Effector CD8-positive, alpha-beta T cell (primary cell): ENCODE measurements at places on chromosomes 16 and 17.

GRCh38 chr17:48333034-48333530, 96.9 kb downstream of the SKAP1 start:
- DNase-seq: no peak

DNA sequence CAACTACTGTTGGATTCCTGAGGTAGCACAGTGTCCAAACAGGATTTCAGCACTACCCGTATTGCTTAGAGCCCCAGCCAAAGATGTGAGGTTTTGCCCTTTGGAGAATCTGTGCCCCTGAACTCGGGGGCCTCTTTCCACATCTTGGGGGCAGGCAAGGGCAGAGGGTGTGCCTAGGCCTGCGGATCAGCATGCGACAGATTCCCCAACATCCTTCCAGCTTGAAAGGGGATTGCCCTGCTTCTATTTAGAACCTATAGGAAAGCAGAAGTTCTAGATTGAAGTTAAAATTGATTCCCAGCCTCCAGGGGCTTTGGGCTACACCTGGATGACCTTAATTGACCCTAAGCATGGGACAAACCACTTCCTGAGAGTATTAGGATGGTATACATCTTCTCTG, 19.6 kb downstream of the NOD2 start:
- DNase-seq: no peak

DNA sequence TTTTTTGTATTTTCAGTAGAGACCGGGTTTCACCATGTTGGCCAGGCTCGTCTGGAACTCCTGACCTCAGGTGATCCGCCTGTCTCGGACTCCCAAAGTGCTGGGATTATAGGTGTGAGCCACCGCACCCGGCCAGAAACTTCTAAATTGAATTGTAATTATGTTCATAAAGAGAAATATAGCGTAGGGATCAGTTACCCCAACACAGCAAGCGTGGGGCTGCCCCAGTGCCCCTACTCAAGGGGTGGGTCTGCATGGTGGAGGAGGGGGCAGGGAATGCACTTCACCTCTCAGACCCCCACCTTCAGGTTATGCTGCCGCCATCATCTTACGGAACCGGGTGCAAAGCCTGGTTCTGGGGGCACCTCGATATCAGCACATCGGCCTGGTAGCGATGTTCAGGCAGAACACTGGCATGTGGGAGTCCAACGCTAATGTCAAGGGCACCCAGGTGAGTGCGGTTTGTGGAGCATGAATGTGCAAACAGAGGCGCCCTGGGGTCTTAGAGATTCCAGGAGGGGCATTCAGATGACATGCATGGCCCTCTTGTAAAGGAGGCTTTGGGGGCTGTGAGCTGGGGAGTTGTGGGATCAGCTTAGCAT, 18.0 kb downstream of the ITGAM start:
- no peak for DNase-seq

DNA sequence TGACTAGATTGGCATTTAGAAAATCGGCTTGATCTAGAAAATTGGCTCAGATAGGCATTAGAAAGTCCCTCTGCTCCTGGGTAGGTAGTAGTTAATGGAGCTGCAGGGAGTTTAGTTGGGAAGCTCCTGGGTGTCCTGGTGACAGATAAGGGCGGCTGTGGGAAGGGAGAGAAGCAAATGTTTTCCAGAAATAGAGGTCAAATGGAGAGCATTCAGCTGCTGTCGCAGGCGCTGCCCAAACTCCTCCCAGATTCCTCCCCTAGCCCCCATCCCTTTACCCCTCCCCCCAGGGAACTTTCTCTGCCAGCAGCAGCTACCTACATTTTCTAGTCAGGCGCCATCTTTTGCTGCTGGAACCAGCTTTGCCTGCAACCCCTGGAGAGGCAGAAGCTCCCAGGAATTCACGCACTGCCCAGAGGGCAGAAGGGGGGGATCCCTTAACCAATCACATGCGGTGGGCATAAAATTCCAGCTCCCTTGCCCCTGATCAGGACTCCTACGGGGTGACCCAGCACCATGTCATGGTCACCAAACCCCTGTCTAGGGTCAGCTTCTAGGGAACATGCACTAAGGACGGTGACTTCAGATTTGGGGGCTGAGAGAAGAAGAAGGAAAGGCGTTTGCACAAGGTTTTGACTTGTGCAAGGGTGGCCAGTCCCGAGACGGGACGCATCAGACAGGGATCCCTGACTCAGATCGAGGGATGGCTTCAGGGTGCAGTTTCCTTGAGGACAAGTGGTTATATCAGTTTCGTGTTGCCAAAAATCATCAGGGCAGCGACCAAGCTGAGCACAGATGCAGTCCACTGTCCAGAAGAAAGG, 43.8 kb downstream of the SOCS1 start:
- DNase-seq: no peak

- no peak for DNase-seq
Measured at GRCh38 chr17:60901806-60902205, 224.2 kb downstream of the BCAS3 start.

DNA sequence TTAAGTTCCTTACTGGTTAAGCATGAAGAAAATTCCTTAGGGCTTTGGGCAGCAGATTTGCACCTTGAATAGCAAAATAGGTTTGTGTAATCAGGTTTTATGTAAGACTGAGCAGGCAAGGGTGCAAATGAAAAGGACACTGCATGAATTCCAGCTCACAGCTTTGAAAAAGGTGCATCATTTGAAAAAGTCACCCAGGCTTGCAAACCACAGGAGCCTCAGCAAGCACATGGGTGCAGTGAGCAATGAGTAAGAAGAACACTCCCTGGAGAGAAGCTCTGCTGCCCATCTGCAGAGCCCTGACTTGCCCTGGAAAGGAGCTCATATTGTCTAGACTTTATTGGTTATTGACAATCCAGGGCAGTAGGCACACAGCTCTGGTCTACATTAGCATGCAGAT, 165.6 kb upstream of the KCNJ16 start:
- no peak for DNase-seq

- DNase-seq: no peak
Measured at GRCh38 chr17:73188011-73188410, 4.8 kb upstream of the COG1 start.

- DNase-seq: no peak
Measured at GRCh38 chr17:58191241-58191896, 1.2 kb upstream of the EPX start.

DNA sequence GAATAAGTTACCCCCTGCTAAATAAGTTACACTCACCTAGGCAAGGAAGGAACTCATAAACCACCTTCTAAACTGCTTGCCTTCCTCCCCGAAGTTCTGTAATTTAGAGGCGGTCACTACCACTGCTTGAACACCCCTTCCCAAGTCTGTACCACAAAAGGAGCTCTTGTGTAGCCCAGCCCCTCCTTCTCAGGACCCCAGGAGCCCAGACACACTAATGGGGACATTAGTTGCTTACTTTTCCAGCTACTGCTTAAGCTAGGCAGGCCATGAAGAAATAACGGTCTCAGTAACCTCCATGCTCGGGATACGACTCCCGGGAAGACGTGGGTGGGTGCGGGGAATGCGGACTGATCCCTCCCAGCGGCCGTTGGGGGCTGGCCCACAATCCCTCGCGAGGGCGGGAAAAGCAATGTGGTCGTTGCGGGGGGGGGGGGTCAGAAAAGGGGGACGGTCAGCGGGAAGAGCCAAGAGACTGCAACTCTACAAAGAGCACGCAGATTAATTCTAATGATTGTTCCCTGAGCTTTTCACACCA, at the start of gene TEX14:
Gene TEX14 (minus strand): TSS at position 345 of the 538 bp plus-strand sequence. CDS start 40,044 bp downstream, outside the sequence.
- no peak for DNase-seq

DNA sequence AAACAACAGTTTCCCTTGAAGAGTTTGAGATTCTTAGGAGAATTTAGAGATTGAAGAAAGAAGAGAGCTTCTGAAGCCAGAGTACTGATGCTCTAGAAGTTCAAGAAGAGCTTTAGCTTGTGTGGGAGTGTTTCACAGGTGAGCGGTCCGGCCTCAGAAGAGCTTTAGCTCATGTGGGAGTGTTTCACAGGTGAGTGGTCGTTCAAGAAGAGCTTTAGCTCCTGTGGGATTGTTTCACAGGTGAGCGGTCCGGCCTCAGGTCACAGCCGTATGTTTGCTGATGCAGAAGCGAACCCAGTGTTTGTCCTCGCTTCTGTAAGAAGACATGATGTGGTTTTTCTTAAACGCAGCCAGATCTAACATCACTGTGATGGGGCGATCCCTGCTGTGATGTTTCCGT, 76.4 kb downstream of the SEC14L1 start:
- DNase-seq: no peak

- DNase-seq: no peak
Measured at GRCh38 chr17:68004201-68004600, 7.9 kb upstream of the C17orf58 start.

DNA sequence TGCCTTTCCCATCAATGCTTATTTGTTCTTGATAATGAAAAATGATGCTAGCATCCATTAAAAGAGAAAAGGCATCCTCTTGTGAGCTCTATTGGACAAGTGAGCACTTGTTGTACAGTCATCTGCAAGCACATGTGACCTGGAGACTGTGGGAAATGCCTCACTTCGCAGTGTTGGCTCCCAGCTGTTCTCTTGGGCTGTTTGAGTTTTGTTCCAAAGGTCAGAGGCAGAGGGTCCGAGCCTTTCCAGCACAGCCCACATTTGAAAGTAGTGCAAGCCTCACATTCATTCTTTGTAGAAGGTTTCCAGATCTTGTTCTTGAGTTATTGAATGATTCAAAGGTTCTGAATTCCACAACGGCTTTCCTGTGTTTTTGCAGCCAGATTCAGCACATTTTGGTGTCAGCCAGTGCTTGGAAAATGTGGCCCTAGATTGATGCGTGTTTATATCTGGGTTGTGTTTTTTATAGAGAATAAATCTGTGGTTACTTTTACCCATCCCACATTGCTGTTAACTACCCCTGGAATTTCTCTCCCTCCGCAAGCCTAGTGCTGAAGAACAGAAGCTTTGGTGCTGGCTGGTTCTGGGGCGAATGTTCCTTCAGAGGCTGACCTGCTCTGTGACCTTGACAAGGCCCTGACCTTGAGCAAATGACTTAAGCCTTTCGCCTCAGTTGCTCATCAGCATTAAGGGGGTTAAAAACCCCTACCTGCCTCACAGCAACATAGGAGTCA, 49.8 kb downstream of the CDH1 start:
- no peak for DNase-seq

- DNase-seq: no peak
Measured at GRCh38 chr17:80942423-80943345, 49.0 kb upstream of the CHMP6 start.

DNA sequence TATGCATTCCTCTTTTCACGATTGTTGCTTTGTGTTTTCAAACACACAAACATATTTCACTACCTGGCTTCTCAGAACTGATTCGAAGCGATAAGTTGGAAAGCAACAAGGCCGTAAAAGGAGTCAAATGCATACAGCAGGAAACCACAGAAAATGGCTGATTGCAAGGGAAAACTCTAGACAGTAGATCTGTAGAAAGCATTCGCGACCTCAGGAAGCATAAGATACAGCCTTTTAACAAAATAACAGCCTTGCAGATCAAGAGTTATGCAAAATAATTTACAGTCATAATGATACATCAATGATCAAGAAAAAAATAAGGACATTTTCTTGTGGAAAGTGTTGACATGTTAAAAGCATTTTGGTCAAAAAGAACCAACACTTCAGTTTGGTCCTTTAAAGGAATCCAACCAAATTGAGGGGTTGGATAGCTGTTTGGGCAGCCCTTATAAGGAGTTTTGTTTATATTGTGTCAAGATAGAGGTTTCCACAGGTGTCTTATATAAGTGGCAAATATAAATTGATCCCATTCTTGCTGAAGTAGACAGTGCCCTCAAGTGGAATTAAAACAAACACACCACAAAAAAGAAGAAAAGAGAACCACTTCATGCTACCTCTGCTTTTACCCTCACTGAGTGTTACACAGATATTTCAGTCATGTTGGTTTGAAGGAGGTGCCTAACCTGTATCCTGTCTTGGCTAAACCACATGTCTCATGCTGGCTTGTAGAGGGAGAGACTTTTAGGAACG, 5.5 kb downstream of the CYLD start:
- no peak for DNase-seq

GRCh38 chr17:50632637-50633036, 2.0 kb upstream of the ABCC3 start:
- no peak for DNase-seq

DNA sequence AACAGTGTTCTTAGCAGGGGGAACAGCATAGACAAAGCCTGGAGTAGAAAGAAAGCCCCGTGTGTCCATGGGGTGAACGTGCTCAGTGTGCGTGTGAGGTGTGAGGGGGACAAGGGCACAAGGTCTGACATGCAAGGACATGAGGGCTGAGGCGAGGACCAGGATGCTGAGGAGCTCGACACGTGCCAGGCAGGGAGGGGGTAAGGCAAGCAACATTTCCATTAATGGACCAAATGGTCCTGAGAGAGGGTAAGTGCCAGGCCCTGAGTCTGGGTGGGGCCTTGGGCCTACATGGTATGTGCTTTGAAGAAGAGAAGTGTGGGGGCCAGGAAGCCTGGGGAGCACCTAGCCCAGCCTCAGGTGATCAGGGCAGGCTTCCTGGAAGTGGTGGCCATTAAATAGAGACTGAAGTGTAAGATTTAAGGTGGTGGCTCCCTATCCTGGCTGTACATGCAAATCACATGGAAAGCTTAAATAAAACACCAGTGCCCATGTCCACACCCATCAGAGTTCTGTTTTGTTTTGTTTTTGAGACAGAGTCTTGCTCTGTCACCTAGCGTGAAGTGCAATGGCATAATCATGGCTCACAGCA, 29.3 kb downstream of the ADCY7 start:
- DNase-seq: no peak

DNA sequence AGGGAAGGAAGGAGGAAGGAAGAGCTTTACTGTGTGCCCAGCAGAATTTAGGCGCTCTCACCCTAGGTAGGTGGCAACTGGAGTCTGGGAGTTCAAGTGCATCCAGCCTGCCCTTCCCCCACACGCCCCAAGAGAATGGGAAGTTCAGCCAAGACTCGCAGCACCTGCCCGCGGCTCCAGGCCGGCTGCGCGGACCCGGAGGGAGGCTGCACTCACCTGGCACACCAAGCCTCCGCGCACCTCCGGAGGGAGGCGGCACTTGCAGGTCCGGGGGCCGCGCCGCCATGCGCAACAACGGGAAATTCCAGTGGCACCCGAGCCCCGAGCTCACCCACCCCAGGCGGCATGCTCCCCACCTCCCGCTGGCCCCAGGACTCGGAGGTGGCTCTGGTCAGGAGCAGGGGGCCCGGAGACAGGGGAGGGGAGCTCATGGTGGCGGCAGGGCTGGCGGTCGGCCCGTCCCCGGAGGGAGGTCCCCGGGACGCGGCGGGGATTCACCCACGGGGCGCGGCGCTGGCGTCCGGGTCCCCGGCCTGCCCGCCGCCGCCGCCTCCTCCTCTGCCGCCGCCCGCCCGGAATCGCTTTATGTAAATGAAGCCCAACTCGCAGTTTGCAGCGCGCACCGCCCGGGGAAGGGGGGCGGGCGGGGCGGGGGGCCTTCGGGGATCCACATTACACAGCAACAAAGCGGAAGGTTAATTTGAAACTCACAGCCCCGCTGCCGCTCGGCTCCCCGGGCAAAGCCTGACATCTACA, at the start of gene ZFHX3:
Gene ZFHX3 (minus strand): TSS at position 593 of the 756 bp plus-strand sequence. CDS start 87,983 bp downstream, outside the sequence.
- no peak for DNase-seq

GRCh38 chr17:16363749-16364536, 10.7 kb upstream of the CENPV start:
- peak; percentile 62 for DNase-seq

- no peak for DNase-seq
Measured at GRCh38 chr16:80899809-80900592, 95.6 kb upstream of the CDYL2 start.

GRCh38 chr17:2064520-2064971, 9.6 kb downstream of the HIC1 start:
- no peak for DNase-seq
